ENCODE measurements at places on chromosomes 4 and X.

DNA sequence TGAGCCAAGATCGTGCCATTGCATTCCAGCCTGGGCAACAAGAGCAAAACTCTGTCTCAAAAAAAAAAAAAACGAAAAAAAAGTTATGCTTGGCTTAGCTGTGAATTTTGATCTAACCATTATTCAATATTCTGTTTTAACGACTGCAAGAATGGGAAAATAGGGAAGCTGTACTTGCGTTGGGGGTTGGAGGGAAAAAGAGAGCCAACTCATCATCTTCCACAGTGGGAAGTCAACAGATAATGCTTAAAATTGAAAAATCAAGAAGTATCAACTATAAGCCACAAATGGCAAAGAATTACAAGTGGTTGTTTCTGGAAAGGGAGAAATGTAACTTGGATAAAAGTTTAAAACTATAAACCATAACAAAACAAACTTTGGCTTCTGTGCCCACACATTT, 2.9 kb downstream of the TEC start:
- DNase-seq = no peak

DNA sequence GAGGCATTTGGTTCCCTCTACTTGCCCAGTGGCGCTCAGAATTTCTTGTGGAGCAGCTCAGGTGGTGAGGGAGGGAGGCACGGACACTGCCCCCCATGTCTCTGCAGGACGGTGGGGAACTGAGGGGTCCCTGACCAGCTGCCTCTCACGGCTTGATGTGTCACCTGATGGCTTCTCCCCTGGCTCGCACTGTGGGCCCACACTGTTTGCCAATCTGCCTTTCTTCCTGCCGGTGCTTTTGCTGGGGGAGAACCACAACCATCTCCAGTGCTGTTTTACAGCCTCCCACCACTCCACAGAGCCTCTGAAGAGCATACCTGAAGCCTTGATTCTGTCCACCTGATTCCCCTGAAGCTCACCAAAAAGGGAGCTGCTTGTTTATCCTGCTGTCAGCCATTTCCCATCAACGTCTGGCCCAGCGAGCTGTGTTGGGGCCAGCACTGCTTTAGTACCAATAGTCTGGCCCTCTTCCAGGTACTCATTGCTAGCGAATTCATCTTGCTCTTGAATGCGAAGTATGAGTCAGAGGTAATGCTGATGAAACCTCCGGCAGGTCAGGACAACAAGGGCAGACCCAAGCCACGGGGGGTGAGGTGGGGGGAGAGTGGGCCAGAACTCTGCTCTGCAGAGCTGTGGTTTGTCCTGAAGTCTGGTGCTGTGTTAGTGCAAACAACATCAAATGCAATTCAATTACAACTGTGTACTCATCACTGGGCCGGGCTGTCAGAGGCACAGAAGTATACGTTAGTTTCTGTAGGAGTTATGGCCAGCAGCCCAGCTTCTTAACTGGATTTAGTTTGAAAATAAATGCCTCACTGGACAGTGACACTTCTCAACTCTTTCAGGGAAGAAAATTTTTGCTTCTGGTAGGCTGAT, 208.3 kb upstream of the JADE1 start:
- peak; percentile 75 for DNase-seq

GRCh38 chr4:3827616-3828492, 61.7 kb downstream of the ADRA2C start:
- DNase-seq = no peak

GRCh38 chr4:176376032-176376614, 56.4 kb downstream of the SPCS3 start:
- DNase-seq = no peak

- DNase-seq = no peak
Observed at GRCh38 chr4:99506781-99507180, 4.0 kb upstream of the C4orf17 start.

GRCh38 chr4:48248559-48248953, 21.1 kb downstream of the TEC start:
- DNase-seq = no peak

DNA sequence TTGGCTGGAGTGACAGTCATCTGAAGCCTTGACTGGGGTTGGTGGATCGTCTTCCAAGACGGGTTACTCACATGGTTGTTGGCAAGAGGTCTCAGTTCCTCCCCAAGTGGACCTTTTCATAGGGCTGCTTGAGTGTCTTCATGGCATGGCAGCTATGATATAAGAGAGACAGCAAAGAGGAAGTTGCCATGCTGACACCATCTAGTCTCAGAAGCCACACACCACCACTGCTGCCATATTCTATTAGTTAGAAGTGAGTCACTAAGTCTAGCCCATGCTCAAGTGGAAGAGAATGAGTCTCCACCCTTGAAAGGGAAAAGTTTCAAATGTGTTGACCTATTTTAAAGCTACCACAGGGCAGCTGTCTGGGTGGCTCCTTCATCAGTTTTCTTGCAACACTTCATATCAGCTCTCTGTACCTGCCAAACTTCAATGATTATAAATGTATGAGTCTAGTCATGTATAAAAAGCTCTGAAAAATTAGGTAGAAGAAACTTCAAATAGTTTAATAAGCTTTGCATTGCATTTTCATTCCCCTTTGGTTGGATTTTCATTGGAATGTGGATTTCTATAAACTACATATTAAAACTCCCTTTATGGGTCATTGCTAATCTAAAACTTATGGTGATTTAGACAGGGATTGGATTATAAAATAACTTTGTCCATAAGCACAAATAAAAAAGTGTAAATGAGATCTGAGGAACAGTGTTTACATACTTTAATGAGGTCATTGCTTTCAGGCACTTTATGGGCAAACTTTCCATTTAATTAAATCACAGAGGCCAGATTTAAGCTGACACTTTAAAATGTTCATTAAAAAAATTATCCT, 68.0 kb upstream of the ATXN3L start:
- no peak for DNase-seq

DNA sequence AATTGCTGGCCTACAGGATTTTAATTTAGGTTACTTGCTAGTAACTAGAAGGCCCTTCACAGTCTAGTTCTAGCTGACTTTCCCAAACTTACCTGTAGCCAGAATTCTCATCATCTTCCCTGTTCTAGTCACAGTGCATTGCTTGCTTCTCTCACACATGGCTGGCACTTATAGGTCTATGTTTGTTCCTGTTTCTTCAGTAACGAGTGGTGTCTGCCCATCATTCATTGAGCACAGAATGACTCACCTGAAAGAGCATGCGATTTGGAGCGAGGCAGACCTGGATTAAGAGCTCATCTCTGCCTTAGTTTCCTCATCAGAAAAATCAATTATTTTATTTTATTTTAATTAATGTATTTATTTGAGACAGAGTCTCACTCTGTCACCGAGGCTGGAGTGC, 201.7 kb upstream of the ANK2 start:
- no peak for DNase-seq

GRCh38 chr4:185582651-185583400, 47.5 kb upstream of the PDLIM3 start:
- no peak for DNase-seq

- no peak for DNase-seq
Observed at GRCh38 chr4:163988865-163989264, 494.4 kb downstream of the TMA16 start.

DNA sequence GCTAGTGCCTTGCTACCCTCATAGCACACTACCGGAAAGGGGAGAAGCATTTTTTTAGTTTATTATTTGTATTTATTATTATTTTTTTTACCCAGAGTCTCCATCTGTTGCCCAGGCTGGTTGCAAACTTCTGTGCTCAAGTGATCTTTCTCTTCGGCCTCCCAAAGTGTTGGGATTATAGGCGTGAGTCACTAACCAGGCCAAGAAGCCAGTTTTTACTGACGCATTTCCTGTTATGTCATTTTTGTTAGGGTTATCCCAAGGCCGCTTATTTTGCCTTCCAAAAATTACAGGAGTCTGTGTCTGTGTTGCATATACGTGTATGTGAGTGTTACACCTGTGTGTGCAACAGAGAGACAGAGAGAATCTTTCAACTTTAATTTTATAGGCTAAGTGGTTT, 404.5 kb downstream of the GBA3 start:
- no peak for DNase-seq

GRCh38 chr4:72553540-72554337, 15.3 kb downstream of the ADAMTS3 start:
- no peak for DNase-seq

DNA sequence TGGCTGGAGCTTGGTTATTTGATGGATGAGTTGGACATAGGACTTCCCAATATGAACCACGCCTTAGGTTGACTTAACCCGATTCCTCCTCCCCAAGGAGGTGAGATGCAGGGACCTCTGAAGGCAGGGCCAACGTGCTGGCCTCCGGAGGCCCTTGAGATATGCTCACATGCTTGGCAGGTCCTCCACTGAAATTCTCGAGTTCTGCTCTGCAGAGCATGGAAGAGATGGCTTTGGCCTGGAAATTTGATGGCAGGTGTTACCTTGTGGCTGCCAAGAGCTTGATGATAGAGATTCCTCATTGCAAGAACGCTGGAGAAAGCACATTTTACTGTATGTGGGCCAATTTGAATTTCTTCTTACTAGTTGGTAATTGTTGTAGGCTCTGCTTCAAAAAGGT, 117.4 kb upstream of the LIMCH1 start:
- DNase-seq = no peak

Data from Panc1 (cell line).